ENCODE measurements at places on chromosomes 7 and 10.

DNA sequence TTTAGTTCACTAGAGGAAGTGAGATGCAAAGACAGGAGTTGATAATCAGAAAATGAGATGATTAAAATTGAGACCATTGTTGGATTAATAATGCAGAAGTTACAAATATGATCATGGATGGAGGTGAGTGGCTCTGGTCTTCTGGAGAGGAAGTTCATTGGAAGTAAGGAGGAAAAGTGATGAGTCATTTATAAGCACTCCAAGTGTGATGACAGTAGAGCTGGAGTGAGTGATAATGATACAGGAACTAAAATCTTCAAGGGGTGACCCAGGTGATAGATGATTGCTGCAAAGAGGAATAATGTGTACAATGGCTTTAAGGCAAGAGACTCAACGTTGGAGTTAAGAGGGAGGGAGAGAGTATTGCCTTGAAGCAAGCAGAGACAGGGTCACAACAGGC, 20.7 kb downstream of the ZNF32 start:
- no peak for DNase-seq

- DNase-seq = no peak
Measured at GRCh38 chr10:123884907-123885381, 6.7 kb downstream of the CPXM2 start.

DNA sequence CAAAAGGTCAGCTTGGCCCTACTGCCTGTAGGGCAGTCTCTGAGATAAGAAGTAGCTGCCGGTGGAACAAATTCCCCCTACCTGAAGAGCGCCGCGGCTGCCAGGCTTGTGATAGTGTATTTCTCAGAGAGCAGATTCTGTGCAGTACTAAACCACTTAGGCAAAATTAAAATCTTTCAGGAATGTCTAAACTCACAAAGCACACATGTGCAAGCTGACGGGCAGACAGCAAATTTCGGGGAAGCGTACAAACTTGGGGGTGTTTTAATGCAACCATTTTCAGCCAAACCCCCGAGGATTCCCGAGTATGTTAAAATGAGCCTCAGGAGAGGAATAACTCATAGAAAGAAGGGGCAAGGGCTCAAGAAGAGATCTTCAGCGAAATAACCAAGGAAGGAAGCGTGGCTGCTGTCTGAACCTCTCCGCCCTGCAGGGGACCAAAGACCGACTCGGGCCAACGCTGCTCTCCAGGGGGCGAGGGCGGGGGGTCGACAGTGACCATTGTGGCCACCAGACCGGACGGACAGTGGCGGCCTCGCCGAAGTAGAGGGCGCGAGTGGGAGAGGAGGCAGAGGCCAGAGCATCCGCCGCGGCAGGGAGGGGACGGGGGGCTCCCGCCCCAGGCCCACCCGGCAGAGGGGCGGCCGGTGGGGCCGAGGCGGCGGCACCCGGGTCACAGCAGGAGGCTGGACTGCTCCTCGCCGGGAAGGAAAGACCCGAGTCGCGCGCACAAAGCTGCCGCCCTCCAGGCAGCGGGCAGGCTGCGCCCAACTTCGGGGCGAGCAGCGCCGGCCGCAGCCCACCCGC, 819 bp downstream of the HYCC1 start:
- no peak for DNase-seq

DNA sequence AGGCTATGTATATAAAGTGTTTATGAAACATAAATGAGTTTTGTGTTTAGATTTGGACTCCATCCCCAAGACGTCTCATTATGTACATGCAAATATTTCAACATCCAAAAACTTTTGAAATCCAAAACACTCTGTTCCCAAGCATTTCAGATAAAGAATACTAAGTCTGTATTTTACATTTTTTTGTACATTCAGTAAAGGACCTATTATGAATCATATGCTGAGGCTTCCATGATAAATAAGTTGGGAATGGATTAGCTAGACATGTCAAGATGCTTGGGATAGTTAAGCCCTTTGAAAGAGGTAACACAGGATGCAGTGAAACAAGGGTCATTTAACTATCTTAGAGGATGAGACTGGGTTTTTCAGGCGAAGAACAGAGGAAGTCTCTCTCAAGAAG, 262.9 kb downstream of the SNX13 start:
- no peak for DNase-seq

DNA sequence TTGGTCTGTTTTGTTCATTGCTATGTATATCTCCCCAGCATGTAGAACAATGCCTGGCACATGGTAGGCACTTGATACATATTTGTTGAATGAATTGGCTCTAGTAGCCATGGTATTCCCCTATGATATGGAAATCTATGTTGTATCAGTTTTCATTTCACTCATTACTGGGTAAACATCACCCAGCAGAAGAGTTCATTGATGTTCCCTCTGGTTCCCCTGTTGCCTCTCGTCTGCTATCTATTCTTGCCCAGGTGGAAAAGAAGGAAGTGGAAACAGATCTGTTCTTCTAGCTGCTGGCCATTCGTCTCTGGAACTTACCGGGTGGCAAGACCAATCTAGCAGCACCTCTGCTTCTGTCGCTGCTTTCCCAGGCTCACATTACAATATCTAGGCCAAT, 71.5 kb downstream of the LRRC4 start:
- DNase-seq = no peak

- DNase-seq = peak; percentile 51
Measured at GRCh38 chr10:30529373-30529998, 95.5 kb downstream of the MAP3K8 start.

DNA sequence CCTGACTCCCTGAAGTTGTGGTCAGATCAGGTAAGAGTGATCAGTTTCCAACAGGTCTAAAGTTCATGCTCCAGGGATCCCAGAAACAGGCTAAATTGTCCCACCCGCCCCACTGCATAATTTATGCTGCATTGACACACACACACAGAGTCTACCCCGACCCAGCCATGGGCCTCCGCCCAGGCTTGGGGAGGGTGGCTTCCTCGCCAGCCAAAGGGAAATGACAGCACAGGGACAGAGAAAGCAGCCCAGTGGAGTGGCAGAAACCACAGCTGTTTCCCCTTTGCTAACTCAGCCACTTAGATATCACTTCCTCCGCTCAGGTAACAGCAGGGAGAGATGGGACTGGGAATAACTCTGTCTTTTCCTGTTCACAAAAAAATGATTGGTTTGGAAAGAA, 9.4 kb downstream of the SH3PXD2A start:
- no peak for DNase-seq

DNA sequence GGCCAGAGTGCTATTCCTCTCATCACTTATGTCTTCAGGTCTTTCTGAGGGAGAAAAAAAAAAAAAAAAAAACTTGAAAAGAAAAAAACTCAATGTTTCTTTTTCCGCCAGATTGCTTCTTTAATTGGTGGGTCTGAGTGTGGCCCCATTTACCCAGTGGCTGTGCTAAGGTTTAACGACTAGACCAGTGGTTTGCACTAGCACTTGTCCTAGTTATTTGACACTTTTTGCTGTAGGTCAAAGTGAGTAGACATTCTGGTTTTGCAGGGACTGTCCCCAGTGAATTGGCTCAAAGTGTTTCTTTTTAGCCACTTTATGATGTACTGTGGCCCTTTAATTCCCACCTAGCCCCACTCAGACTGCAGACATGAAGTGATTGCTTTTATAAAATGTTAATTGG, 273.3 kb downstream of the PTEN start:
- no peak for DNase-seq

DNA sequence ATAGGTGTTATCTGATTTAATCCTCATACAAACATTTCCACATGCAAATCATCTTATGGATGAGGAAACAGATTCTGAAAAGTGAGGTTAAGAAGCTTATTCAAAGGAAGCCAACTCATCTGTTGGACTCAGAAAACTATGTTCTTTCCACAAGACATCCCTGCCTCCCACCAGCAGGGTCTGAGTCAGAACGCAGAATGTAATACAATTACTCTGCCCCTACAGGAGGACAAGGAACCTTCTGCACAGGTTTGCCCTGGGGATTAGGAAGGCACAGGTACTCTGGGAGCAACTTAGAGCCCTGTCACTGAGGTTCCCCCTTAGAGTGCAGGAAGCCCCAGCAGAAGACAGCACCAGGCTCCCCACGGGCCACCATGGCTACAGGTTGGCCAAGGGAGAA, 255.7 kb downstream of the TNS3 start:
- DNase-seq = no peak

GRCh38 chr10:43268491-43268890, 1.6 kb upstream of the RASGEF1A start:
- no peak for DNase-seq

DNA sequence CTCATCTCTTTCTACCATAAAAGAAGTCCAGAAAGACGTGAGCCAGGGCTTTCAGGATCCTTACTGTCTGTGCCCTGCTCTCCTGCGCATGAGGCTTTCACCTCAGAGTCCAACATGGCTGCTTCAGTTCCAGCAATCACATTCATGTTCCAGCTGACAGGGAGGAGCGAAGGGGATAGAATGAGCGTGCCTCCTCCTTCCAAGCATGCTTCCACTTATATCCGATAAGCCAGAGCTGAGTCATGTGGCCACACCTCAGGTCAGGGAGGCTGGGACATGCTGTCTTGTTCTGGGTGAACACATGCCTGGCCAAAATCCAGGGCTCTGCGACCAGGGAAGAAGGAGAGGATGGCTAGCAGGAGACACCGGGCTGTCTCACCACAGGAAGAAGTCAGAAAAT, 248.2 kb downstream of the SKAP2 start:
- DNase-seq = no peak

DNA sequence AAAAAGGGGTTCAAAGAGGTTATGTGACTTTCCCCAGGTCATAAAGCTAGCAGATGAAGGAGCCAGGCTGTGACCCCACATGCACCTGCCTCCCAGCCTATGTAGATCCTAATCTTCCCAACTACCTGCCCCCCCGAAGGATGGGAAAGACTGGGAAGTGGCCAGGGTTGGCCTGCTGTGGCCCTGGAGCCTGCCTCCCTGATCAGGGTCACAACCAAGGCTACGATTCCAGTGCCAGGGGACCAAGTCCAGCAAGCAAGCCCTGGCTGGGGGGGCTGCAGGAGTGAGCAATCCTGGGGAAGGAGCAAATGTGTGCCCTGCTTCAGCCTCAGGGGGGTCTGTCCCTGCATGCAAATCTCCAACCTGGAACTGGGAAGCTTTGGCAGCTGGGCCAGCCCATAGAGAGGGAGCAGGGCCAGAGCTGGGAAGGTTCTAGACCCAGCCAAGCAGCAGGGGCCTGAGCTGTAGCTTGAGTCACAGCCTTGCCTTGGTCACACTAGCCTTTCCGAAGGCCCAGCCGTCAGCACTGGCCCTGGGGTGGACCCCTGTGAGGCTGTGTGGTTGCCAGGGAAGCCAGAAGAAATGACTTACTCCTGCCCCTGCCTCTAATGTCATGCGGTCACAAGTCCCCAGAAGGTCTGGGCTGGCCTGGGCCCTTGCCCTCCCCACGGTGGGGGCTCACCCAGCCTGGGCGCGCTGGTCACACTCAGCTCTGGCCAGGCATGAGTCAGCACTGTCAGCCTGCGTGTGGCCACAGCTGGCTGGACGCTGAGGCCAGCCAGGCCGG, 96.4 kb upstream of the ZMIZ1 start:
- DNase-seq = no peak

DNA sequence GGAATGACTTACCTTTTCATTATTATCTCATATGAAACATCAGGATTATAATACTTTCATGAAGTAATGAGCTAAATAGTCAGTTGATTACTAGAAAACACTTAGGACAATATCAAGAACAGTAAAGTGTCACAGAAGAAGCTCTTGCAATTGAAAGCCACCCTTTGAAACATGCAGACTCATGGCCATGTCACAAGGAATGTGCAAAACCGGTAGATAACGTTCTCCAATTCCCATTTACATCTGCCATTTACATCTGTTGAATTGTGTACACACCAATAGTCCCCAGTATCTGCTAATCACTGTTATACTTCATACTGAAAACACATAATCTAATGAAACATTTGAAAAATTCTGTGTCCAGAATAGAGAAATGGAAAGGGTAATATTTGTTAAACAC, 237.5 kb downstream of the CREB5 start:
- no peak for DNase-seq

DNA sequence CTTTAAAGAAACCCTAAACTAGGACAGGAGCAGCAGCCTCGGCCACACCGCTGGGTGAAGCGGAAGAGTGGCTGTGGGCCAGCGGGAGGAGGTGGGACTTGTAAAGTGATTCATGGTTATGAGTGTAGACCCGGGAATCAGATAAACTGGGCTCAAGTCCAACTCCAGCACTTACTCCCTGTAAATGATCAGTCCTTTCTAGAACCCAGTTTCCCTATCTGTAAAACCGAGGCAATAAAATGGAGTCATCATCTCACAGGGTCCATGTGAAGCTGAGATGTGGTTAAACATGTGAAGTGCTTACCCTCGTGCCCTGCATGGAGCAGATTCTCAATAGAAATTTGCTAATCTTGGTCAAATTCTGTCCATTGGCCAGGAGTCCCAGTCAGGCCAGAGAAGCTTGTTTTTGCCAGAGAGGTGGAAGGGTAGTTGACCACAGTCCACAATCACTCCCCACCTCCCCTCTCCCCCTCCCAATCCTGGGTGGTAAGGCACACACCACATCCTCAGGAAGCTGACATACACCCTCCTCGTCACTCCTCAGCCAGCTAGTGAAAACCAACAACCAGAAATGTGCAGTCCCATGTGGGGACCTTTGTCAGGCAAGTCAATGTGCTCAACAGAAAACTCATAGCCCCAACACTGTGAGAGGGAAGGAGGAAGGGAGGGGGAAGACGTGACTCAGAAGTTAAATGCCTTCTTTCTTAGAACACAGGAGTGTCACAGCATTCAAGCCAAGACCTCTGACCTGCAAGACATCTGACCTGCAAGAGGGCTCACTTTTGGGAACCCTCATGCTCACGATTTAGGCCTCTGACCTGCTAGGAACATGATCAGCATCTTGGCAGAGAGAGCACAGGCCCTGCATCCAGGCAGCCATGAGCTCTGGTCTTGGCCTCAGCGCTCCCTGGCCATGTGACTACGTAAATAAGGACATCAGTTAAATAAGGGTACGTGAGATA, 145.1 kb downstream of the PLXNA4 start:
- DNase-seq = peak; percentile 15

DNA sequence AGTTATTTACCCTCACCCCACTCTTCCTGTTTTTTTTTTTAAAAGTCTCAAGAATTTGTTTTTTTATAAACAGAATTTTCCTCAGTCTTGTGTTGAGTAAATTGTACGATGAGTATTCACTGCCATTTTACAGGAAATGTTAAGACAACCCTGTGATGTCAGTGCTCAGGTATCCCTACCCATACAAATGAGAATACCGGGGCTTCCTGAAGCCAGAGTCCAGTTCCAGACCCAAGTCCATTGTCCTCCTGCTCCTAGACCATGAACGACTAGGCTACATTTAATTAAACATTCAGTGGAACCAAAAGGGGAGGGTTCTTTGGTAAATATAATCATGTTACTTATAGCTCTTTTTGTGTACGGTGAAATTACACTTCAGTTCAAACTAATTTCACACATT, 79.2 kb downstream of the GNAI1 start:
- DNase-seq = no peak

All from activated CD4-positive, alpha-beta T cell treated with anti-CD3 and anti-CD28 coated beads, Interleukin-2, amount 50 U/mL, for 24 hours (primary cell).